ENCODE measurements at places on chromosomes 1 and 21.

GRCh38 chr1:239428120-239428710 is 41.8 kb downstream of the CHRM3 start:
- no peak for DNase-seq

DNA sequence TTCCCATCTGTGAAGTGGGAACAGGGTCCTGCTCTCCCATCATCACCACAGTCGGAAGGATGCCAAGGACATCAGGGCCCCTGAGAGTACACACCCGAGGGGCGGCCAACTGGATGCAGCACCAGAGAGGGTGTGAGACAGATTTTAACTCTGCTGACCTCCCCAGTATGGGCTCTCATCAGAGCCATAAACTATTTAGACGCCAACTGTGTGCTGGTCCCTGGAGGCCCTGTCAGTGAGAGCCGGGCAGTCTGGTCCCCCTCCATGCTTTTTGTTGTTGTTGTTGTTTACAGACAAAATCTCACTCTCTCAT is 1.7 kb downstream of the FGR start:
- DNase-seq = no peak

GRCh38 chr1:15525050-15526020 is 1.3 kb upstream of the DNAJC16 start:
- DNase-seq = no peak

DNA sequence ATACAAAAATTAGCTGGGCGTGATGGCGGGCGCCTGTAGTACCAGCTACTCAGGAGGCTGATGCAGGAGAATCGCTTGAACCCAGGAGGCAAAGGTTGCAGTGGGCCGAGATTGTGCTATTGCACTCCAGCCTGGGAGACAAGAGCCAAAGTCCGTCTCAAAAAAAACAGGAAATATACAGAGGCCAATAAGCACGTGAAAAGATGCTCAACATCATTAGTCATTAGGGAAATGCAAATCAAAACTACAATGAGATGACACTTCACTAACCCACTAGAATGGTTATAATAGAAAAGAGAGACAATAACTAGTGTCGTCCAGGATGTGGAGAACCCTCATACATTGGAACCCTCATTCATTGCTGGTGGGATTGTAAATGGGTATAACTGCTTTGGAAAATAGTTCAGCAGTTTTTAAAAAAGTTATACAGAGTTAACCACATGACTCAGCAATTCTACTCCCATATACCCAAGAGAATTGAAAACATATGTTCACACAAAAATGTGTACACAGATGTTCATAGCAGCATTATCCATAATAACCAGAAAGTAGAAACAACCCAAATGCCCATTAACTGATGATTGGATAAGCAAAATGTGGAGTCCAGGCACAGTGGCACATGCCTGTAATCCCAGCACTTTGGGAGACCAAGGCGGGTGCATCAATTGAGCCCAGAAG is 6.4 kb upstream of the E2F2 start:
- DNase-seq = no peak

GRCh38 chr1:204206121-204206520 is 7.7 kb downstream of the GOLT1A start:
- DNase-seq = no peak

GRCh38 chr1:223715604-223716172 is 3.3 kb downstream of the CAPN2 start:
- no peak for DNase-seq

GRCh38 chr1:240337781-240338180 is 246.1 kb downstream of the FMN2 start:
- no peak for DNase-seq

DNA sequence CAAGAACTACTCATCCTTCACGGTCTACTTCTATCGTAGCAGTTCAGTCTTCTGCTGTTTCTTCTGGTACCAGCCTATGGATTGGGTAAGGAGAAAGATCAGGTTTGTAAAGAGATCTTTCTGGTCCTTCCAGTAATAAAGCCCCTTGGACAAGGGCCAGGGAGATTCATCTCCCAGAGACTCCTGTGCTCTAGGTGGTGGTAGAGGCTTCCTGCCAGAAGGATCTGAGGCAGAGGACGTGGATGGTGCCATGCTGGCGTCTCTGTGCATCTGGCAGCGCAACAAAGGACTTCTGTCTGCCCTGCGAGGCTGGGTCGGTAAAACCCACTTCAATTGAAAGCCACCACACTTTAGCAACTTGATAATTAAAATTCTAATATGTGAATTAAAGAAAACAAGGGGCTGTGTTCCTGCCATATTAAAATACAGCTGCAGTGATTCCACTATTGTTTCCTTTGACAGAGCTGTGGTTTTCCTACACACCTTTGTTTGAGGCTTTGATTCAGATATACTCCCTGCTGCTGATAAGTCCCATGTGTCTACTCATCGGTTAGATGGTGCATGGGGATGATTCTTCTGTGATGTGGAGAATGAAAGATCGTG is 73.6 kb downstream of the ROR1 start:
- no peak for DNase-seq

DNA sequence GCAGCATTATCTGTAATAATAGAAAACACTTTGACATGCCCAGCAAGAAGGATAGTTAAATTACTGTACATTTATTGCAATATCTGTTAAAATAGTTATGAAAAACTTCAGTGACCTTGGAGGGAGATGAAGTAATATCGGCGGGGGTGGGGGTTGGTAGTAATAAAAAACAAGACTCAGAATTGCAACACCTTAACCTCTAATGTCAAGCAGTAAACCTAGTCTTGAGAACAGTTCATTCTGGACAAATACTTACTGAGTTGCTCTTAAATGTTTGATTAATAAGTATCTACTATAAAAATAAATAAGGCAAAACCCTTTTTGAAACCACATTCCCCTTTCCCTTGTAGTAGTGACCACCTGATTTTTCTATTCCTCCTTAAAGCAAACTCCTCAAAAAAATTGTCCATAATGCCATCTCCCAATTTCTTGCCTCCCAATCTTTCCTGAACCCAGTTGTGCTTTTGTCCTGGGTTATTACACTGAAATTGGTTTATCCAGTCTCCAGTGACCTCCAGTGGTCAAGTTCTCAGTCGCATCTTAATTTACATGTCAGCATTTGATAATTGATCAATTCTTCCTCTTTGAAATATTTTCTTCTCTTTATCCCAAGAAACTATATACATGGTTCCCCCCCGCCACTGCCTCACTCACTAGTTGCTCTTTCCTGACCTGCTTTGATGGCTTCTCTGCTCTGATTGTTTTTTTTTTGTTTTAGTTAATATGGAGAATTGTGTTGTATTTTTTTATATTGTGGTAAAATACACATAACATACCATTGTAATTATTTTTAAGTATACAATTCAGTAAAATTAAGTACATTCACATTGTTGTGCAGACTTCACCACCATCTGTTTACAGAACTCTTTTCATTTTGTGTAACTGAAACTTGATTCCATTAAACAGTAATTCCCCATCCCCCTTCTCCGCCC is 36.8 kb downstream of the RAP1A start:
- DNase-seq = no peak

DNA sequence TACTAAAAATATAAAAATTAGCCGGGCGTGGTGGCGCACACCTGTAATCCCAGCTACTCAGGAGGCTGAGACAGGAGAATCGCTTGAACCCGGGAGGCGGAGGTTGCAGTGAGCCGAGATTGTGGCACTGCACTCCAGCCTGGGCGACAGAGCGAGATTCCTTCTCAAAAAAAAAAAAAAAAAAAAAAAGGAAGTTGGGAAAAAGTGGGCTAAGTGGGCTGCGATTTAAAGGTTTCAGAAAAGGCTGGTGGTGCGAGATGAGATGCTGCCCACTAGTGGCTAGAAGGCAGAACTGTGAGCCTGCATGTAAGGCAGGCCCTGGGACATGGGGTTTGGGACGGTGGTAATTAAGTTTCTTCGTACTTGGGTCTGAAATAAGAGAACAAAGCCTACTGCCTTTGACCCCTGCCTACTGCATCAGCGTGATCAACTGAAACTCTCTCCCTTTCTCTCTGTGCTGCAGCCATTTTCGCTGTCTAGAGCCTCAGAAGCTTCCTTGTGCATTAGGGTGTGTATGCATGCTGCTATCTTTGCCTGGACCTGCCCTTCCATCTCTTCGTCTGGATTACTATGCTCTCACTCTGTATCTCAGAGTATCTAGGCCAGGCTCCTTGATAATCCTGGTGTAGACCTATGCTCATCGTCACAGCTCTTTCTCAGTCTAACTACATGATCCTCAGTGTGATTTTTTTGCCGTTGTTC is 12.4 kb downstream of the FMOD start:
- peak; percentile 25 for DNase-seq

DNA sequence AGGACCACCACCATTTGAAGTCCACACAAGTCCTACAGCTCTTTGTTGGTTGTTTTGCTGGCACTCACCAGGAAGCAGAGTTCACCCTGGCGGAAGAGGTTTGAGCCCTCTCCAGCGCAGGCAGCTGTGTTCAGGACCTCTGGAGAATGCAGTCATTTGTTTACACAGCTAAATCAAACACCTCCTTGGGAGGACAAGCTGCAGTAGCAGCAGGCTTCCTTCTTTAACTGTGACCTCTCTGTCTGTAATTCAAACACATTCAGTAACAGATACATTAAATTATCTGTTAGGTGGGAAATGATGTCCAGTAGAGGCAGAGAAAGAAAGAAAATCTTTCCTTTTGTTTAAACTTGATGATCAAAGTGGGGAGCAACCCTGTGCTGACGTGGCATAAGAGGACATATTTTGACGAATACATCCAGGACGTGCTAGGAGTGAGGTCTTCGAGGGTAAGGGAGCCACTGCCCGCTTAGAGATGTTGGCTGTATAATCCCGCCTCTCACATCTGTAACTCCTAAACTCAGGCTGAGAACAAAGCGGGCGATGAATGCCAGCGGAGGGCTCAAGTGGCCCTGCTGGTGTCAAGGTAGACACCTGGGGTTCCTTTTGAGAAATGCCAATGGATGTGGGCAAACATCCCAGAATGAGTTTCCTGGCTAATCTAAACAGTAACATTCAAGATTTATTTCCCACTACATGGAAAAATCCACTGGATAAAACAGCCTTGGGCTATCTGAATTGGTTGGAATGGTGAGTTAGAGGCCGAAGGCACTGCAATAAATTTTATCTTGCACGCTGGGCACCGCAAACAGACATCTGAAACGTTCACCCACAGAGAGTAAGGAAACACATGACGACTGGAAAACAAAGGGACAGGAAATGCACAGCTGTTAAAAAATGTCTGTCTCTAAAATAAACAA is 51.7 kb downstream of the ABCA4 start:
- DNase-seq = no peak

DNA sequence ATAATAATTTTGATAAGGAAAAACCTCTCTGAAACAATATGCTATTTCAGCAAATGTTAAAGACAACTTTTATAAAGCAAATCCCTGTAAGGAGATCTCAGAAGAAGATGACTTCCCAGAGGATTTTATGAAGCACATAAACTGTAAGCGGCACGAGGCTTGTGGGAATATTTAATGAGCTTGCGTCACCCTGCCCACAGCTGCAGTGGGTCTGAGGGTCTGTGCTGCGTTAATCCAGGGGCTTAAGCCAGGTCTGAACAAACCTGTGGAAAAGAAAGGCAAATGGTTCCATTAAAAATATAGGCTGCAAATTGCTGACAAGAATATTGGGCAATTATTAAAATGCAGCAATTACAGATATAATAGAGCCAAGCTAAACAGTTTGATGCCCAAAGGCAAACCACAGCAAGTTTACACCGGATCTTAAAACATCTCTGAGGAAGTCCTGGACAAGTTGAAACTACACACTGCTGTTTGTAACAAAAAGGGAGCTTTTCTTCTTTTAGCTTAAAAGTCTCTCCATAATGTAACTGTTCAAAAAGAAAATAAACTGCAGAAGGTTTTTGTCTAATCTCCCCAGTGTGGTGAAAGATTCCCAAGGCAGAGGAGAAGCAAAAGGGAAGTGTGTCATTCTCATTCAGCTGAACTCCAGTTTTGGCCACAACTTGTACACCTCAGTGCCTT is 21.8 kb downstream of the TGFBR3 start:
- no peak for DNase-seq

GRCh38 chr1:70436622-70437251 is 25.7 kb downstream of the CTH start:
- no peak for DNase-seq

- DNase-seq = no peak
These were observed 50.9 kb downstream of the S100B start for GRCh38 chr21:46553993-46554392.

GRCh38 chr1:50308878-50309277 is 114.4 kb downstream of the DMRTA2 start:
- no peak for DNase-seq

GRCh38 chr1:56334047-56334446 is 245.3 kb downstream of the PLPP3 start:
- DNase-seq = no peak

GRCh38 chr1:28775121-28775942 is 36.6 kb upstream of the OPRD1 start:
- DNase-seq = no peak

DNA sequence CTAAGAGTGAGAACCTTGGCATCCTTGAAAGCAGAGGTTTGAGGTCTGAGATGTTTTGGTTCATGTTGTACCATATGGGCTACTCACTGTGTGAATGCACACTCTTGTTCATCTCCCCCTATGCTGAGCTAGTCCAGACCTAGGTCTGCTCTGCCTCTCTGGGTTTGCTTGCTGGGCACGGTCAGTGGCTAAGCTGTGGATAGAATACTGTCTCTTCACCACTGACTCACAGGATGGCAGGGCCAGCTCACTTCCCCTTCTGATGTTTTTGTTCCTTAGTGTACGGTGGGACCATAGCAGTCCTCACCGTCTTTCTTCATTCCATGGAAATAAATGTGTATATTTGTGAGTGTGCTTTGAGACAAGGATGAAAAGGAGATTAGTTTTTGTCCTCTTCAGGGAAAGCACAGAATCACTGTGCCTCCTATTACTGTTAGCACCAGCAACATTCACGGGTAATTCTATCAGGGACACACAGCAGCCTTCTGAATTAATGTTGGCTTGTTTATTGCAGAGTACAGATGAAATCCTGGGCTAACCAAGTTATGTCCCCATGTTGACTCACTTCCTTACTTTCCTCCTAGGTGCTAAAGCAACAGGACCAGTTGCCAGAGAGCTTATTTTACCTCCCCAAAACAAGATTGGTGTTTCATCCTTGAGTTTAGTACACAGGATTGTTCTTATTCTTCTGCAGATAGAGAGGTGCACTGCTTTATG is 56.9 kb upstream of the IVNS1ABP start:
- no peak for DNase-seq

DNA sequence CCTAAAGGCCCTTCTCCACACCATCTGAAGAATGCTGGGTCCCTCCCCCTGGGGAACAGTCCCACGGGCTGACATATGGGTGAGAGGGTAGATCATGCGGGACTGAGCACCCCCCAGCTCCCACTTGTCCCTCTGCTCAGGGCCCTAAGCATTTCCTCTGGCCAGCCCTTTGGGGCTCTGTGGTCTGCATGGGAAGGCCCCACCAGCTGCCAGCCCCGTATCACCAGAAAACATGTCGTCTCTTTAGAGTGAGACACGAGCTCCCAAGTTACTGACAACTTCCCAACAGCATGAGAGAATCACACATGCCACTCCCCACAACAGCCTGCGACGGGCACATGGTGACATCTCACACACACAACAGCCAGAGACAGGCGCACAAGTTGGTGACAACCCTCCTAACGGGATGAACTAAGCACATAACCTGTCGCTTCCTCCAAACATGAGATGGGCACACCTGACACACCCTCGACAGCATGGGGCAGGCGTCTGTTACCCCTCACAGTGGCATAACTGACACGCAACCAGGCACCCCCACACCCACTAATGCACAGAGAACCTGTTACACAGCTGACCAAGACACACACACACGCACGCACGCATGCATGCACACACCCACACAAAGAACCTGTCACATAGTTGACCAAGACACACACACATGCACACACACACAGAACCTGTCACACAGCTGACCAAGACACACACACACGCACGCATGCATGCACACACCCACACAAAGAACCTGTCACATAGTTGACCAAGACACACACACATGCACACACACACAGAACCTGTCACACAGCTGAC is 41.2 kb downstream of the AHDC1 start:
- no peak for DNase-seq

Measured in NCI-H1436 treated with DMSO at 0.1 percent for 48 hours (cell line).